Erythroblast (primary cell): ENCODE measurements at places on chromosomes 1 and 21.

- DNase-seq = no peak
These were observed 390.0 kb downstream of the DISC1 start for GRCh38 chr1:232016616-232017015.

- DNase-seq = no peak
These were observed 47.0 kb downstream of the KIF26B start for GRCh38 chr1:245201827-245202226.

DNA sequence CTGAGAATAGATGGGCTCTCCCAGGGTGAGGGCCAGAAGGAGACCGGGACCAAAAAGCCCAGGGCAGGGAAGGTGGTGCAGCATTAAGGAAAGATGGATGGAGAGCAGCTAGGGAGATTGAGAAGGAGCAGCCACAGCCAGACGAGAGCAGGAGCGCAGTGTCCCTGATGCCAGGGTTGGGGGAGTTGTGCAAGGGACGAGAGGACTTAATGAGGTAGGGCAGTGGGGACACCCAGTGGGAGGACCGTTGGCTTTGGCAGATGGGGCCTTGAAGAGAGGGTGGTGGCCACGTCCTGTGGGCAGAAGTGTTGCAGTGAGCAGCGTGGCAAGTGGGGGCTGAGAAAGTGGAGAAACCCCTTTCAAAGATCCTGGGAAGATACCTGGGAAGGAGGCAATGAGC, 38.0 kb upstream of the KDM4A start:
- no peak for DNase-seq

DNA sequence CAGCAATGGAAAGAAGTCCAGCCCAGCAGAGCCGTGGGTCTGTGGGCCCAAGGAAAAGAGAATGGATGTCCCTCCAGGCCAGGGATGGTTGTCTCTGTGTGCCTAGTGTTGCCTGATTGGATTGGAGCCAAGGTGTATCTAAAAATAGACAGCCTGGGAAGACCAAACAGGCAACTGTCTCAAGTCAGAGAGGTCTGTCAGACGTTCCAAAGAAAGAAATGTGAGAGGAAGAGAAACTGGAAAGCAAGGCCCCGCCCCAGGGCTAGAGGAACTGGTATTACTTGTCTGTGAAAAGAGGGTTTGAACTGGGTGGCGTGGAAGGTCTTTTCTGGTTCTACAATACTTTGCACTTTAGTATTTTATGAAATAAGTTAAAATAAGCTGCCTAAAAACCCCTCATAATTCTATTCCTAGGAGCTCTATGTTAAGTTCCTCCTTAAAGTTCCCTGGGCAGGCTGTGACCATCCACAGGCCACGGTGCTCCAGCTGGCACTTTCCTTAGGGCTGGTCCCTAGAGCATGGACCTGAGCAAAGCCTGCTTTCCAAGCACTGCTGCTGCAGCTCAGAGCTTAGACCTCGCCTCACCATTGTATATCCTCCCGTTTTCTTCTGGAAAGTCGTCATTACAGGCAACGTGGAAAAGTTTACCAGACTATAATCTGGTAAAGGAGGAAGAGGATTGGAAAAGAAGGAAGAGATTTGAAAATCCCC, 151.6 kb downstream of the DISC1 start:
- no peak for DNase-seq

- peak; percentile 92 for DNase-seq
These were observed at the start of gene MAPKAPK2 for GRCh38 chr1:206684478-206685333. Gene MAPKAPK2, plus strand, starts transcription at chr1:206684905. Its CDS starts 325 bp downstream, at chr1:206685230.

- DNase-seq = no peak
These were observed 1.5 kb downstream of the SPATC1L start for GRCh38 chr21:46182548-46183336.

- no peak for DNase-seq
These were observed 57.9 kb upstream of the ENAH start for GRCh38 chr1:225710804-225711203.

- no peak for DNase-seq
These were observed 121.6 kb downstream of the PTBP2 start for GRCh38 chr1:96843196-96843595.

DNA sequence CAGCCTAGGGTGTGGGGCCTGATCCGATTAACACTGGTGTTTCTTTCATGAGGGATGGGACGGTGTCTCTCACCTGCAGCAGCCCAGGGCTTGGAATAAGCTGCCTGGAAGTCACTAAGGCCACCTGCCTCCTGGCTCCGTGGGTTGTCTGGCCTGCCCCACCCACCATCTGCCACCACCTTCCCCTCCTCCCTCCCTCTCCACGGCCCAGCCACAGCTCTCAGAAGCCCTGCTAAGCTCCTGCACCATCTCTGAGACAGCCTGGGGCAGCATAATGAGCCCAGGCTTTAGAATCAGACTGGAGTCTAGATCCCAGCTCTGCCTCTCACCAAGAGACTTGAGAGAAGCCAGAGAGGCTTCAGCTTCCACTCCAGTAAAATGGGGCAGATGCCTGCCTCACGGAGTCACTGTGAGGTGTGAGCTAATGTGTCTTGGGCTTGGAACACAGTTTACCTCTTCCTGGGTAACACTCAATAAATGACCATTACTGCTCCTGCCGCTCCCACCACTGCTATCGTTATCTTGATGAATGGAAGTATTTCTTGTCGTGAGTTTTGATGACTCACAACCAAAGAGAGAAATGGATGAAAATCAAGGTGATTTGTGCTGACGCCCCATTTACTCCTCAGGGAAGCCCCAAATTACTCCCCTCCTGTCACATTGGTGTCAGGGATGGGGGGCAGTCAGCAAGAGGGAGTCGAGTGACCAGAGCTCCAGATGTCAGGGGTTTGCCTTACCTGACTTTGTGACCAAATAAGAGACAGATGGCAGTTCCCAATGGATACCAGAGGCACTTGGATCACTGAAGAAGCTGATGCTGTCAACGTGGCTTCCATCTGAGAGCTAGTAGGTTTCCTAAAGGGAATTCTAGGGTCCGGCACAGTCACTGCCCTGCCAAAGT, 23.5 kb upstream of the C1QA start:
- no peak for DNase-seq

- peak; percentile 72 for DNase-seq
These were observed 898 bp upstream of the TMEM200B start for GRCh38 chr1:29124366-29125236.

DNA sequence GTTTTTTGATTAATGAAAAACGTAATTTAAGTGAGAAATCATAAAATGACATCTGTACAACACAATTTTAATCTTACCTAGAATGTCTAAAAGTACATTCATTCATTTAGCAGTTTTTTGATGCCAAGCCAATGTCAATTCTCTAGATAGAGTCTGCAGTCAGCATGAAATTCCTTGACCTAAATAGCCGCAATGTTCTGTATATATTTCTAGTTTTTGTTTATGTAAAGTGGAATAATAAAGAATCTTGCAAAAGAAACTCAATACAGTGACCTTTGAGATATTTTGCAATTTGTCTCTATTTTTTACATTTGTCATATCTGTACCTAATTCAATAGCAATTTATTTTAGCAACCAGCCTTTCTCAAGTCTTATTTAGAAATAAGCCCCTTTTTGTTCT, 176.0 kb downstream of the ATP6V1G3 start:
- no peak for DNase-seq

DNA sequence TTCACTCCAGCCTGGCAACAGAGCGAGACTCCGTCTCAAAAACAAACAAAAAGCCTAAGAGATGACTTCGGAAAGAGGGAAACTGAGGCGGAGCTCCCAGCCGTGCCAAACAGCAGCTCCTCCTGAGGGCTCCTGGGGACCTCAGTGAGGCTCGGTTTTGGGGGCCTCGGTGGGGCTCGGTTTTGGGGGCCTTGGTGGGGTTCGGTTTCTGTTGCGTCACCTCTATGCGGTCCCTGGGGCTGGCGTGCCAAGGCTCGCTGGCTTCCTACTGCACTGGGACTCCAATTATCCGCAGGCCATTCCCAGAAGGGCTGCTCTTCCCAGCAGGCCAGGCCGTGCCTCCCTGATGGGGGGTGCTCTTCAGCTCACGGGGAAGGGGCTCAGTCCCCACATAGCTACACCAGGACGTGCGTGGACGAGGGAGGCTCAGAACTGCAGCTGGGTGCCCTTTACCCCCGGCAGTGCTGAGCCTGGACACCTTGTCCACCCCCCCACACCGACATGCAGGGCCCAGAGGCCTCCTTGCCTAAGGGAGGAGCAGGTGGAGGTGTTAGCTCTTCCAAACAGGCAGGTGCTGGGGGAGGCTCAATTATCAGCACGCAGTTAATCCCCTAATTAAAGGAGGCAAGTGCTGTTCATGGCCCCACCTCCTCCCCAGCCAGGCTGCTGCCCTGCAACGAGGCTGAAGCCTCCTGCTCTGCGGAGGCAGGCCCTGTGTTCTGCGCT, 5.1 kb upstream of the C1orf159 start:
- DNase-seq = no peak

- no peak for DNase-seq
These were observed 23.5 kb downstream of the TRIM67 start for GRCh38 chr1:231185391-231185790.

GRCh38 chr21:17472182-17472581, 40.7 kb upstream of the CXADR start:
- DNase-seq = no peak

GRCh38 chr1:62437273-62437940, 558 bp downstream of the USP1 start:
- peak; percentile 80 for DNase-seq

GRCh38 chr21:42505090-42505726, 8.4 kb upstream of the SLC37A1 start:
- no peak for DNase-seq

DNA sequence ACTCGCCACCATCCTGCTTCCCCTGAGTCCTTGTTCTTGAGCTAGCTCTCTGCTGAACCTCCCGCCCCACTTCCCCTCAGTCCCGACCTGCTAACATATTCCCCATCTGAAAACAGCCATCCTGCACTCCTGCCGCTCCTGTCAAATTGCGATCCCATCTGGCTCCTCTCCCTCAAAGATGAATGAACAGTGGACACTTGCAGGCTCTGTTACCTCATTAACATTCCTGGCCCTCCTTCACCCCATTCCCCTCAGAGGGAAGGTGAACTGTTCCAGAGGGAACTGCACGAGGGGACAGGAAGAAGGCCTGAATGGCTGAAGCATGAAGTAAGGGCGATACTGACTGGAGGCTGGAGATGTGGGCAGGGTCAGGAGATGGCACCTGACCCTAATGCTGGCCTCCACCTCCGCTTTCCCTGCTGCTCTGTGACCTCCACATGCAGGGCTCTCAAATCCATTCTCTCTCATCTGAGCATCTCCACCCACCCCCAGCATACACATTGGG, 7.4 kb upstream of the CELSR2 start:
- no peak for DNase-seq

DNA sequence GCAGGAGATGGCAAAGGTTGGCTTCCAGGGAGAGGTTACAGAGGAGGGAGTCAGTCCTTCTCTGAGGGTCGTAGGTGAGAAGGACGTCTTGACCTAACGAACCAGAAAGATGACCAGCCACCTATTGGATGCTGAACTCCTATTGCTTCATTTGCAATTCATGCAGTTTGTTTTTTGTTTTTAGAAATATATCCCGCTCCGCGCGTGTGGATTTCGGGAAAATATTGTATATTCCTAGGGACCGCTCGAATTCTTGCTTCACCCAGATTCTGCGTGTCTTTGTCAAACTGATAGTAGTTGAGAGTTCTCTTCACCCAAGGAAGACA, 564 bp downstream of the DISP1 start:
- no peak for DNase-seq

- DNase-seq = no peak
These were observed 142.0 kb downstream of the FOXD2 start for GRCh38 chr1:47579809-47580208.

- DNase-seq = no peak
These were observed 2.9 kb downstream of the WDR26 start for GRCh38 chr1:224431726-224432125.

DNA sequence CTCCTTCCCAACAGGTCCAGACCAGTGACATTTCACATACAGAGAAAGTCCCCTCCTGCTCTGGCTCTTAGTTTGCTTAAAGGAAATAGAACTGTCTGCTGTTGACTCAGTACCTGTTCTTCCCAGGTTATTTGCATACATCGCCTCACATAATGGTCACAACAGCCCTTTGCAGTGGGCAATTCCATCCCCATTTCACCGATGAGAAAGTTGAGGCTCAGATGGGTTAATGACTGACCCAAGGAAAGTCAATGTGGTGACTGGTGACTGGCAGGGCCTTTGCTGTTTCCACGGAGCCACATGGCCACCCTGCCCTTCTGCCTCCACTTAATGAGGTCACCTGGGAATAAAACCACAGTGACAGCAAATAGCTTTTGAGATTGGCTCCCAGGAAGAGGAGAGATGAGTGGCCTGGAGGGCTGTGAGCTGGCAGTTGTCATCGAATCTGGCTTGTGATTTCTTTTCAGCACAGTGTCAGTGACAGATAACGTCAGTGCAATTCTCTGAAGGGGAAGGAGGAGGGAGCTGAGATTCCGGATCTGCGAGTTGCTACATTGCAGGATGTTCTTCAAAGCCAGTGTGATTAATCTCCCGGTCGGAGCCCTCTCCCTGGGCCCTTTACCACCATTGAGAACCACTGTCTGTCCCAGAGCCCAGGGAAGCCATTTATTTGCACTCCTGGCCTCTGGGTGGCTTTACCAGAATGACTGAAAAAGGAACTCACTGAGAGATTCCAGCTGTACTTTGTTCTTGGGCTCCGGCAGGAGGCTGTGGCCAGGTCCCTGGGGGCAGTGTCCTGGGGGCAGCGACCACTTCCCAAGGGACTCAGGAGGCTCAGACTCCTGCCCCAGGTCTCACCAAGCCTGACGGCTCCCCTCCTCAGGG, 117.2 kb downstream of the CNIH3 start:
- DNase-seq = peak; percentile 8

DNA sequence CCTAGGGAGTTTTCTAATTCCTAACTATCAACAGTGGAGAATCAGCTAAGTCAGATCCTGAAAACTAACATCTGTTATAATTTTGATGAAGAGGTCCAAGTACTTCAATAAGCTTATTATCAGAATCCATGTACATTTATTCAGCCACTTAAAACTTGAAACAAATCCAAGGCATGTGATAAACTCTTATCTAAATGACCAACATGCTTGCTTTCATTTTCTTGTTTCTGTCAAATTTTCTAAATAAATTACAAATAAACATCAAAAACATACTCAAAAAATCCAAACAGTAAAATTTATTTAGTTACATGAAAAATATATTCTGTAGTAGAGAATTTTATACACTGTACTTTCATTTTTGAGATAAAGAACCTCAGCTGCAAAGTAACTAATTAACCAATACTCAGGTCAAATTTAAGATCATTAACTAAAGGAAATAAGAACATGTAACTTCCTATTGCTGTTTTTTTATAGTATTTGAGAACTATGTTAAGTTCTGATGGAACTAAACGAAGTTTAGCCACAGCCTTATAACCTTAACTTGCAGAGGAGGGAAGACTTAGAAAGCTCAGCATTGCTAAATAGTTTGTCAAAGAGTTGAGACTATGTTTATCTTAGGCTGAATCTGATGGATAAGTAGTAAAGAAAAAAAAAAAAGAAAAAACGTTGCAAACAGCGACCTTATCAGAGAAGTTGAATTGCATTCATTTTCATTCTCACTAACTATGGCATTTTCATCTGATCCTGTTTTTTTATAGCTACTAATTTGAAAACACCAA, 44.9 kb downstream of the SYNJ1 start:
- DNase-seq = peak; percentile 75

- peak; percentile 99 for DNase-seq
These were observed 91.6 kb downstream of the GLUL start for GRCh38 chr1:182299728-182300616.
